ENCODE measurements at places on chromosomes 4 and X. TPM values are rescaled to one million over a fixed set of nuclear protein-coding genes. Genes with fewer than 3 reads are reported as not detected.

Gene HELT
- not detected for total RNA-seq

Gene PCDH19
- total RNA-seq, result 0.64 TPM

Gene COL25A1
- 0.25 TPM for total RNA-seq

DNA sequence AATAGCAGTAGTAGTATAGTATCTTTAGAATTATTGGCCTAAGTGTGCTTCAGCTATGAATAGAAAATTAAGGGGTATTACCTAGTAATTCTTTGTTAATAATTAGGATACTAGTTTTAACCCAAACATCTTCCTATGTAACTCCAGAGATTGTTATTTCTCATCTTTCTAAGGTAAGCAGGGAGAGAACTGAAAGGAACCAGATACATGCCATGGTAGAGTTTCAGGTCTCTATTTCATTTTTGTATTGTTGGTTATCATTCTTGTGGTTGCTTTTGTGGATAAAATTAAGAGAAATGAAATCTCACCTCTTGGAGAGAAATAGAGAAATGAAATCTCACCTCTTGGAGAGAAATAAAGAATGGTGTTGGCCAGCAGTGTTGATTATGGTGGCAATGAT, 597.1 kb upstream of the CT83 start:
- no peak overlapping the region for H3K27ac ChIP-seq
- no peaks in the 10 kb centered on the region for H3K36me3 ChIP-seq
- DNase-seq, result no peak
- H3K4me3 ChIP-seq, result no peak overlapping the region
- no peaks in the 10 kb centered on the region for H3K4me1 ChIP-seq
- no peaks in the 10 kb centered on the region for H3K27me3 ChIP-seq

GRCh38 chr4:53315300-53315699, 50.6 kb downstream of the SCFD2 start:
- H3K27me3 ChIP-seq, result no peaks in the 10 kb centered on the region
- H3K27ac ChIP-seq, result no peak overlapping the region
- peaks cover 5% of the 10 kb centered on the region for H3K36me3 ChIP-seq
- no peak for DNase-seq
- no peaks in the 10 kb centered on the region for H3K4me1 ChIP-seq
- no peak overlapping the region for H3K4me3 ChIP-seq

DNA sequence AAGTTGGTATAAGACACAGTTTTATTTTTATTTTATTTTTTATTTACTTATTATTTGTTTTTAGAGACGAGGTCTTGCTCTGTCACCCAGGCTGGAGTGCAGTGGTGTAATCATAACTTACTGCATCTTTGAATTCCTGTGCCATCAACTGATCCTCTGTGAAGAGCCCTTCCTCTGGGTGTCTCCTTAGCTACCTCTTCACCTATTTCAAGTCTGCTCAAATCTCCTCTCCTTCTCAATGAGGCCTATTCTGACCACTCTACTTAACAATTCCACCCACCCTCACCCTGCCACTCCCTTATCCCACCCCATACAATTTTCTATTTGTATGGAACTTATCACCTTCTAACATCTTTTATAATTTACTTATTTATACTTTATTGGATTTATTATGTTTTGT, 183.4 kb downstream of the PPP3CA start:
- no peak for DNase-seq
- no peaks in the 10 kb centered on the region for H3K27me3 ChIP-seq
- H3K27ac ChIP-seq, result no peak overlapping the region
- peaks cover 6% of the 10 kb centered on the region for H3K4me1 ChIP-seq
- no peak overlapping the region for H3K4me3 ChIP-seq
- no peaks in the 10 kb centered on the region for H3K36me3 ChIP-seq

GRCh38 chr4:148944136-148944838, 502.1 kb upstream of the NR3C2 start:
- no peak overlapping the region for H3K4me3 ChIP-seq
- no peaks in the 10 kb centered on the region for H3K27me3 ChIP-seq
- no peak overlapping the region for H3K27ac ChIP-seq
- H3K36me3 ChIP-seq, result no peaks in the 10 kb centered on the region

- H3K4me1 ChIP-seq, result no peaks in the 10 kb centered on the region
- H3K27me3 ChIP-seq, result no peaks in the 10 kb centered on the region
- H3K36me3 ChIP-seq, result no peaks in the 10 kb centered on the region
- H3K27ac ChIP-seq, result peak overlapping the region; percentile 53
- no peak overlapping the region for H3K4me3 ChIP-seq
Observed at GRCh38 chr4:119750771-119751170, 122.2 kb upstream of the PDE5A start.

DNA sequence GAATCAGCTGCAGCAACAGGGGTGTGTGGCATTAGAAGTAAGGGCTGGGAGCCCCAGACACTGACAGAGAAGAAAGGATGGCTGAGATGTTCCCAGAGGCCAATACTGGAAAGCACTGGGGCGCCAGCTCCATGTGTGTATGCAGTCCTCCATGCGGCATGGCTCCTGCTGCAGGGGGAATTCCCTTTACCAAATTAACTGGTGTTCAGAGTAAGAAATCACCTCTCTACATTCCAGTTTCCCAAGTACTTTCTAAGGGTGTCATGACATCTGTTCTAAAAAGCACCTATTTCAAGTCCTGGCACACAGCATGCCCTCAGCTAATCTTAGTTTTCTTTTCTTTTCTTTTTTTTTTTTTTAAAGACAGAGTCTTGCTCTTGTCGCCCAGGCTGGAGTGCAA, 98.0 kb downstream of the MAML3 start:
- DNase-seq, result no peak
- no peaks in the 10 kb centered on the region for H3K27me3 ChIP-seq
- H3K4me1 ChIP-seq, result no peaks in the 10 kb centered on the region
- no peaks in the 10 kb centered on the region for H3K36me3 ChIP-seq
- no peak overlapping the region for H3K27ac ChIP-seq
- no peak overlapping the region for H3K4me3 ChIP-seq

- no peak for DNase-seq
- H3K36me3 ChIP-seq, result no peaks in the 10 kb centered on the region
- no peak overlapping the region for H3K4me3 ChIP-seq
- H3K27me3 ChIP-seq, result no peaks in the 10 kb centered on the region
- no peak overlapping the region for H3K27ac ChIP-seq
Observed at GRCh38 chr4:81557306-81557705, 85.6 kb upstream of the RASGEF1B start.

DNA sequence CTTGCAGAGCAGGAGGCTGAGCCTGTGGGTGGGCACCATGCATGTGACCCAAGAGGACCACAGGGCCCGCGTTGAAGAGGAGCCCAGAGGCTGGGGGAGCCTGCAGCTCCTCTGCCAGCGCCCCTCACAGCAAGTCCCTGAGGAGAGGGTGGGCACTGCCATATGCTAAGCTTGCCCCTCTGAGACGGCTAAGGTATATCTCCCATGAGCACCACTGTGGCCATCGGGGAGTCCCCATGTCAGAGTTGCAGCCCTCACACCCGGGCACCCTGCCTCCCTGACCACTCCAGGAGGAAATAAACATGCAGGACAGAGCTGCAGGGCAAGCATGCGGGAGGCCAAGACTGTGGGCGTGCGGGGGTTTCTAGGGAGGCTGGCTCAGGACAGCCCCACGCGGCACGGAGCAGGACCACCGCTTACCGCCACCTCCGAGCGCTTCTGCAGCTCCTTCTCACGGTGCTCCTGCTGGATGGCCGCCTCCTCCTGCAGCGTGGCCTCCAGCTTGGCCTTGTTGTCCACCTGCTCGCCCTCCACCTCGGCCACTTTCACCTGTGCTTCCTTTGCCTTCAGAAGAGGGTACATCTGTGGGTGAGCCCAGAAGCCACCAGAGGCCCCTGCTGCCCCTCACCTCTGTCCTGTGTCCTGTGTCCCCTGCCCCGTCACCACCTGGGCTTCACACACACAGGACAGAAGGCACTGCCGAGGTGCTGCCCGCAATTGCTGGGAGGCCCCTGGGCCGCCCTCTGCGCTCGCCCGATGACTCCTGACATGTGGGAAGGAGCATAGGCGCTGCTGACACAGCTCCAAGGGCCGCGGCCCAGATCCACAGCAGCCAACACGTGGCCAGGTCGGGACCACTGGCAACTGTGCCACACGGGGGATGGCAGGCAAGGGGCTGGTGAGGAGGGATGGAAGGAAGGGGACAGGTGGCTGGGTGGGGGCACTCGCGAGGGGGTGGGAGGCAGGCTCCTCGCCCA, 29.8 kb downstream of the FGFR3 start:
- H3K4me3 ChIP-seq, result no peak overlapping the region
- no peak for DNase-seq
- no peak overlapping the region for H3K27ac ChIP-seq
- peaks cover 36% of the 10 kb centered on the region for H3K36me3 ChIP-seq
- no peaks in the 10 kb centered on the region for H3K27me3 ChIP-seq
- no peaks in the 10 kb centered on the region for H3K4me1 ChIP-seq

Data from heart right ventricle (tissue), 16 donors.